ENCODE measurements at places on chromosomes 2 and 18.

DNA sequence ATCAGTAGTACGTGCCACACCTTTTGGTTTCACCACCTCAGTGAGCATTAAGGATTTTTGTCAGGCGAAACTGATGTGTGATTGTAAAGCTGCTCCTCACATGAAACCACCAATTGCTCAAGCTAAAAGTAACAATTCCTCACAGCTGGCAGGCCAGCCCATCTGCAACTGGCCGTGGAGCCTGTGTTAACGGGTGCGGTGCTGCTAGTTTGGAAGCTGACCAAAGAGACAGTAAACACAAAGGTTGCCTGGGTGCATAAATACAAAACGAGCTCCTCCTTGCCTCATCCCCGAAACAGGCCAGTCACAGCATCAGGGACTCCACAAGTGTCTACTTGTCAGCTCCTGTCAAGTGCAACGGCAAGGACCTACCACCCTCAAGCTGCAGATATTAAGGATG is 32.0 kb downstream of the LGALSL start:
- no peak for DNase-seq

DNA sequence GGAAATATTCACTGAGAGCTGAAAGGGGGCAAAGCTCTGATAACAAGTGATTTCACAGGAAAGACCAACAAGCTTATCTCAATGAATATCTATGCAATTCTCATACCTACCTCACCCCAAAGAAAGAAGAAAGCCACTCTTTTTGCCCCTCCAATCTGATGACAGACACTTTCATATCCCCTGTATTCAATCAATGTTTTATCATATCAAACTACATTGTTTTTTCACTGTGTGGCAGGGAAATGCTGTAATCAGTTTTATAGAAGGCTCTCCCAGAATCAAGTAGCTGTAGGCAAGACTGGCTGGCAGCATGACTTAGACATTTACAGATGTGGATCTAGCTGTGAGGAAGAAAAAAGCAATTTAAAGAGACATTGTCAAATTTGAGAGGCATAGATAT is 81.3 kb upstream of the PIK3C3 start:
- DNase-seq: no peak

- DNase-seq: no peak
Observed at GRCh38 chr2:133123393-133123792, 444.9 kb downstream of the NCKAP5 start.

DNA sequence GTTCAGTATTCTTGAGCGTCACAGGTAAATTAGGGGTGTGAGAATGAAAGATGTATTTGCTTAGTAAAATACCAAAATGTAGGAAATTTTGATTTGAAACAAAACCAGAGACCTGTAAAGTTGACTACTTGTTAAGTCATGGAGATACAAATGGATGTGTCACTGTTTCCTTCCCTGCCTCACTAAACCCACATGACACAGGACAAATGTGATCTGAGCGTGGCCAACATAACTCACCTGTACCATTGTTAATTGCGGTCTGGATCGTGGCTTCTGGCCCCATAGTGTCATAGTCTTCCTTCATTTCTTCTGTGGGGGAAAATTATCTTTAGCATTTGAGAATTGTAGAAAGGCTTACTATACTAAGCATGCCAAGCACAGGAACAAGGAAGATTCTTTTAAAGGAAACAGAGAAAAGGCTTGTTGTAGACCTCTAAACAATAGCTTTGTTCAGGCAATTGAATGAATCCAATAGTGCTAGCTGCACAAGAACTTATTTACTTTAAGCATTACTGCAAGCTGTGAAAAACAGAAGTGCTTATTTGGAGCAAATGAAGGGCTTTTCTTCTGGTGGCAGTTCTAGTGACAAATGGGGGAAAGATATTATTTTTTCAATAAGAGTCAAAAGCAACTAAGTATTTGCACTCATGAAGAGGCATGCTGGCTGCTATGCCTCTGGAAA is 95.2 kb downstream of the ZEB2 start:
- no peak for DNase-seq

DNA sequence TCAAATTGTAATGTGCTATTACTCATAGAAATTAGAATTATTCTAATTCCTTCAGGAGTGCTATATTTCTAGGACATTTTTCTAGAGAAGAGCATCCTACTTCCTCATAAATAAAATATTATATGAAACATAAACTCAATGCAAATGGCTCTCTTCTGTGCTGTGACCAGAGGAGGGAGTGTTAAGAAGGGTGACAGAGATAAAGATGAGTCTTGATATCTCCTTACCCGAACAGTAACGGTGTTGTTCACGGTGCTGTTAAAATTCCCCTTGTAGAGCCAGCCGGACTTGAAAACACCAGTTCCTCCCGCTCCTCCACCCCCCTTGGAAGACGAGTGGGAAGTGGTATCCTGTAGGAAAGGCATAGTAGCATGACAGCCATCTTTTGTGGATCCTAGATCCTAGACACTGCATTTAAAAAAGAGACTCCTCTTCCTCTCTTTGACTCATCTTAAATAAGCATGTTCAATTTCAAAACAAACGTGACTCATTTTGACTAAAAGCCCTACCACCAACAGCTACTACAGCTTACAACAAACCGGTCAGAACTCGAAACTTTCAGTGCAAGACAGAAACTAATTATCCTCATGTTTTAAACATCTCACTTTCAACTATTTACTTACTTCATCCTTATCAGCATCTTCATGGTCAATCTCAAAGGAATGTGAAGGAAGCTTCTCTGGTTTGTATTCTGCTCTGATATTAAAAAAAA is 156.3 kb downstream of the DOCK10 start:
- DNase-seq: peak; percentile 21

DNA sequence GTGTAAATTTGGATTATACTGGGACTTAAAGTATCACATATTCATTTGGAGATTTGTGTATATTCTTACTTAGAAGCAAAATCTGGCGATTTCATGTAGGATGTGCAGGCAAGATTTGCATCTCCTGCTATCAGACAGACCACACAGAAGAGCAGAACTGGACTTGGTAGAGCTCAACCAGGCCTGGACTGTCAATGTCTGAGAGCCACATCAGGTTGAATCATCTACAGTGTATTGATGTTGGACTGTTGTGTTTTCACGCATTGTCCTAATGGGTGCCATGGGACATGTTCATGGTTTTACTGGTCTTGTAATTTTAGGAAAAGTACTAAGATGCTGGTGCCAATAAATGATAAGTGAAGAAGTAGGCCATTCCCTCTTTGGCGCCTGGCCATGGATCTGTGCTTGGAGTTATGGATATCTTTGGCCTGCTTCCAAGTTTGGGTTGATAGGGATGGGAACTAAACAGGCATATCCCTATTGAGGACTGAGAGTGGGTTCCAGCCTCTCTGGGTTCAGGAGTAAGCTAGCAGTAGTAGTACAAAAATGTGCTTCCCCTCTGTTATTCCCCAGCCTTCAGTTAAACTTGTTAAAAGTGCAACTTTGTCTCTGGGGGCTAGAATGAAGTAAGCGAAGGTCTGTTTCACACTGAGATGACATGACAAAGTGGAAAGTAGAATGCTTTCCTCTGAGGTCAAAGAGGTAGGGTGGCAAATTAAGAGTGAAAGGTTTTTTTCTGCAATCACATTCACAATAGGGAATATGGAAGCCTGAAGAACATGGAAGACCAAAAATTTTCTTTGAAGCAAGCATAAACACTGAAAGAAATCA is 49.2 kb upstream of the NEMP2 start:
- no peak for DNase-seq

DNA sequence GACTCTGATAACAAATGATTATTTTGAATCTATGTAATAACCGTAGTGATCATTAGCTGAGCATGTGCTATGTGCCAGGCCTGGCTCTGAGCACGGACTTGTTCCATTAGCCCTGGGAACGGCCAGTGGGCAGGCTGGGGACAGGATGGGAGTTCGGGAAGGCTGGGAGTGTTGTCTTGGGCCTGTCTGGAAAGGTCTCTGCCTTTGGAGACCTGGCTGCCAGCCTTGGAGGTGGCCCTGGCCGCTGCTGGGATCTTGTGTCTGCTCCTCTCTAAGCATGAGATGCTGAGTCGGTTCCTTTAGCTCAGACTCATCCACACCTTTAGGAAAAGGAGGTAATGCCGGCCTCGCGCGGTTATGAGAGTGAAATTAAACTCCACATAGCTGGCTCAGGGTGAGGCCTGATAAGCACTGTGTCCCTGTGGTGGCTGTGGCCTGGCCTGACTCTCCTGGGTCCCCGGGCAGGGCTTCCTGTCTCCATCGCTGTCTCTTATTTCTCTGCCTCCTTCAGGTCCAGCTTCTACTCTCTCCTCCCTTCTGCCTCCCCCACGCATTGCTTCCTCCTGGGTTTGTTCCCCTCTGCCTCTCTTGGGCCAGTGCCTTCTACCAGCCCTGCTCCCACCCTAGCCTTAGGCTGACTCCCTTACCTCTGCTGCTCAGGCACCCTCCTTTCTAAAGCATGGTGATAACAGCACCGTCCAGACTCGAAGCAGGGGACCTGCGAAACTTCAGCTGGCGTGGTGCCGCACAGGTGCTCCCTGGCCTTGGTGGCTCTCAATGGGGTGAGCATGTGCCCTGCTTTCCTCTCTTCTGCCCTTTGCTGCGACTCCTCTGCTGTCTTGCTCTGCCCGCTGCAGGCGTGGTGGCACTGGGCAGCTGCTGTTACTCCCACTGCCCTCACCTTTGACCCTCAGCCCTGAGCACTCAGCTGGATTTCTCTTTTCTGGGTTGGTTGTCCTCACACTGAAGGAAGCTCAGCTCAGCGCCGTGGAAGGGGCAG is 41.8 kb downstream of the NCK2 start:
- no peak for DNase-seq

DNA sequence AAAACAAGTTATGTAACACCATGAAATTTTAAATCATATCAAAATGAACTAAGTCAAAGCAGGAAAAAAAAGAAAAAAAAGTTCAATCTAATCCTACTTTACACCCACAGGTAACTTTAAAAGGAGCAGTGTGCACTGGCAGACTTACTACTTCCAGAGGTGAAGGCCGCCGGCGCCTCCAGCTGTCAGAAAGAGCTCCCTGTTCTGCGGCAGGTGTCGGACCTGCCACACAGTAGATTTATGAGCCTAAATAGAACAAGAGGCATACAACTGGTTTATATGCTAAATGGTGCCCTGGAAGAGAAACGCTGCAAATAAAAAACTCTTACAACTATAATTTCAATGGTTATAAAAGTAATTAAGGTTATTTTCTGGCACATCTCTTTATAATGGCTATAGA is 23.1 kb upstream of the PNO1 start:
- no peak for DNase-seq

DNA sequence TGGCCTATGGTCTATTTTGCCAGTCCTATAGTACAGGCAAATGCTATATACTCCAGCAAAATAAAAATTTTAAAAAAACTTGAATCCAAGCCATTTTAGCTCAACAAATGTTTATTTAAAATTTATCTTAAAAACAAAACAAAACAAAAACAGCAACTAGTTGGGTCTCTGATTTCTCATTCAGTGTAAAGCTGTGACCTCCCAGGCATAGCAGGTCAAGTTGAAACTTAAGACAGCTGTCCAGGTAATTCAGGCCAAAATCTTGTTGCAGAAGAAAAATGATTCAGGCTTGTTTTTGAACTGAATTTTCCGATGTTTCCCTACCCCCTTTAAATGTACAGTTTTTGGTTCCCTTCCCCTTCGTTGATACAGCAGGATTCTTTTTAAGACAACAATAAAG is 58.5 kb downstream of the CABLES1 start:
- no peak for DNase-seq

GRCh38 chr2:10095175-10095574 is 15.0 kb upstream of the CYS1 start:
- no peak for DNase-seq
